ENCODE measurements at places on chromosomes 5 and 9. TPM values are rescaled to one million over a fixed set of nuclear protein-coding genes. Genes with fewer than 3 reads are reported as not detected.

PLEKHG4B gene
- total RNA-seq, result 0.09 TPM

CREB3 gene
- total RNA-seq, result 48.1 TPM

CFAP157 gene
- 1.4 TPM for total RNA-seq

IFNA2 gene
- total RNA-seq, result not detected

TSPAN17 gene
- 47.6 TPM for total RNA-seq

IRGM gene
- total RNA-seq, result 0.29 TPM

THOC3 gene
- total RNA-seq, result 45.8 TPM

ENTPD2 gene
- total RNA-seq, result 41.1 TPM

MORN5 gene
- total RNA-seq, result 7.8 TPM

FCN2 gene
- 2.6 TPM for total RNA-seq

MAN2A1 gene
- total RNA-seq, result 105 TPM

EMB gene
- 19.9 TPM for total RNA-seq

CNTNAP3B gene
- total RNA-seq, result 2.6 TPM

SLC4A9 gene
- 0.86 TPM for total RNA-seq

PCDHGA3 gene
- total RNA-seq, result 4.0 TPM

RASEF gene
- total RNA-seq, result 30.3 TPM

PCDHGB1 gene
- total RNA-seq, result 4.6 TPM

QRFP gene
- not detected for total RNA-seq

GRAMD2B gene
- 18.8 TPM for total RNA-seq

CCDC171 gene
- 4.0 TPM for total RNA-seq

PCAT7 gene
- 0.17 TPM for total RNA-seq

CCDC127 gene
- 7.0 TPM for total RNA-seq

HTR4 gene
- total RNA-seq, result 3.8 TPM

MROH2B gene
- total RNA-seq, result not detected

PDZD2 gene
- total RNA-seq, result 2.7 TPM

All from mucosa of gallbladder (tissue), 1 donor.